ENCODE measurements at places on chromosomes 3 and 15.

- no peak for DNase-seq
Observed at GRCh38 chr15:32767236-32767635, 49.4 kb downstream of the GREM1 start.

GRCh38 chr3:61908382-61908781 is 347.0 kb downstream of the PTPRG start:
- no peak for DNase-seq

DNA sequence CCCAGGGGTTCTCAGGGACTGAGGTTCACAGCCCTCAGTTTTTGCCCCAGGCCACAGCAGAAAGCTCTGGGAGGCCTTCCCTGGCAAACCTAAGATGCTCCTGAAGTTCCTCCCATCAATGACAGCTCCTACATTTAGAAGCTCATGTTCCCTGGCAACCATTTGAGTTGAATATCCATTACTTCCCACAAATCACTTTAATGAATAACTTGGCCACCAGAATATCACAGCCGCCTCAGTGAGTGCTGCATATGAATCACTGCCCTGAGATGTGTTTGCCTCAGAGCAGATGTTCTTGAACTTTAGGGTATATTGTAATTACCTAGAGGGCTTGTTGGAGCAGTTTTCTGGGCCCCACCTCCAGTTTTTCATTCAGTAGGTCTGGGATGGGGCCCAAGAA is 27.4 kb downstream of the SLCO2A1 start:
- no peak for DNase-seq

DNA sequence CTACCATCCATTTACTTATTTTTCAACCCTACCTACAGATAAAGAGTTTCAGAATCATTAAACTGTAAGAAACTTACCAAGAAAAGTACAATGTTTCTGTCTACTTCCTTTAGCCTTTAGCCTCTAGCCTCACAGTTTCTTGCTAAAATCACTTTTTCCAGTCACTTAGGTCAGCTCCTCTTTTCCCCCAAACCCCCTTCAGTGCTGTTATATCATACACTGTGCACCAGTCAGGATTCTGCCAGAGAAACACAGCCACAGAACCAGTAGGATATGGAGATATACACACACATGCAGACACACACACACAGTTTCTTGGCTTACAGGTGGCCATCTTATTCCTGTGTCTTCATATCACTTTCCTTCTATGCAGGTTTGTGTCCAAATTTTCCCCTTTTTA is 139.9 kb upstream of the LIPC start:
- no peak for DNase-seq

GRCh38 chr3:37973246-37974054 is 17.1 kb upstream of the VILL start:
- DNase-seq: no peak

DNA sequence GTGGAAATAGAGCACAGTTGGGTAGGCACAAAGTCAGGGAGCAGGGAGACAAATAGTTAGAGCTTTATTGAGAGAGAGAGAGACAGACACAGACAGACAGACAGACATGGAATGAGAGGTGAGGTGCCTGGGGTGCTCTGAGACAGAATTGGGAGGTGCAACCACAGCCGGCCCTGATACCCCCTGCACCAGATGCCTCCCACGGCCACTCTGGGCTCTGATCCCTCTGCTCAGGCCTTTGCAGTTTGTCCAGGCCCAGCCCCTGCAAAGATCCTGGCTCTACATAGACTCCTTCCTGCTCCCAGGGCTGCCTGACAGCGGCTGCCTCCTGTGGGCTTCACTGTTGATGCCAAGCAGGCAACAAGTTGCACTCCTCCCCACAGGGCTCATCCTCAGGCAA is 283.8 kb downstream of the GABRG3 start:
- no peak for DNase-seq

DNA sequence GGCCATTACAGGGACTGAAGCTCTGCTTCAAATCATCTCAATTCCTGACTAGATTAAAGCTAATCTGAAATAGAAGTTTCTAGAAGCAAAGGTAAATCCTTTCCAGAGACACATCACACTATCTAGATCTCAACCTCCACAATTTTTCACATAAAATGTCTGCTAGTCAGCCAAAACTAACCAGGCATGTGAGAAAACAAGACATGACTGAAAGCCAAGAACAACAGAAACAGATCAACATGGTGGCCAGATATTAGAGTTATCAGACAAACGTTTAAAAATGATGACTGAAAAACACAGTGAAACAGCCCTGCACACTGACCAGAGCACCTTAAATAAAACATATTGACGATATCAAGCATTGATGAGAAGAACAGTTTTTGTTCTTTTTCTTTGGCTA is 59.1 kb downstream of the SUMF1 start:
- no peak for DNase-seq

DNA sequence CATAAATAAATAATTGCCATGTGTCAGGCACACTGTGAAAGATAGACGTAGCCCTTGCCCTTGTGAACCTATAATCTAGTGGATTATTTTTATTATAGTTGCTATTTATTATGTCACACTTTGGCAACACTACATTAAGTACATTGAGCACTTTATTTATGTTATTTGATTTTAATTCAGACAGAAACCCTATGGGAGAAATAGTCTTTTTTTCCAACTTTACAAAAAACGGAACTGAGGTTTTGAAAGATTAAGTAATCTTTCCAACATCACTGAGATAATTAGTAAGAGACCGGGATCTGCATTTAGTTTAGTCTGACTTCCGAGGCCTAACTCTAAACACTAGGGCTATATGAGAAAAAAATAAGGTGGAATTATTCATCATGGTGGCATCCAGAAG is 2.8 kb upstream of the FILIP1L start:
- DNase-seq: no peak

DNA sequence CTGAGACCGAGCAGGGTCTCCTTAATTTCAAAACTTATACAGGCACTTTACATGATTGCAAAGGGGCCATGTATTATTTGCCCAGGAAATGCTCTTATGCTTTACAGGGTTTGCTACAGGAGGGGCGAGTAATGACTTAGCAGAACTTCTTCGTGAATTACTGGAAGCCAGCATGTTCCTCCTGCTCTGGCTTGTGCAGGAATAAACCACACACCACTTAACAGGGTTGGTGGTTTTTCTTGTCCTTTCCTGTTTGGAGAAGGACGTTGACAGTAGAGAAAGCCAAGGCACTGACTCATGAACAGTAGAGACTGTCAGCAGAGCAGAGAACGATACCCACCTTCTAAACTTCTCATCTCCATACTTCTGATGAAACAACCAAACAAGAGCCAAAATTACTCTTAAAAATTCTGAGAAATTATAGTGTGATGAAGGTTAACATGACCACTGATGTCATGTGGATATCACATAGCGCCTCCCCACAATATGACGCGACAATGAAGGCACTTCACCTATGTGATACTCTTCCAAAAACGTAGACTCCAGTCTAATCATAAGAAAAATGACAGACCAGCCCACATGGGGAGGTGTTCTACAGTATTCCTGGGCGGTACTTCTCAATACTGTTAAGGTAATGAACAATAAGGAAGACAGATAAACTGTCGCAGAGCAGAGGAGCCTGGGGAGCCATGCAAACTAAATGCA is 24.7 kb upstream of the MCTP2 start:
- peak; percentile 5 for DNase-seq

DNA sequence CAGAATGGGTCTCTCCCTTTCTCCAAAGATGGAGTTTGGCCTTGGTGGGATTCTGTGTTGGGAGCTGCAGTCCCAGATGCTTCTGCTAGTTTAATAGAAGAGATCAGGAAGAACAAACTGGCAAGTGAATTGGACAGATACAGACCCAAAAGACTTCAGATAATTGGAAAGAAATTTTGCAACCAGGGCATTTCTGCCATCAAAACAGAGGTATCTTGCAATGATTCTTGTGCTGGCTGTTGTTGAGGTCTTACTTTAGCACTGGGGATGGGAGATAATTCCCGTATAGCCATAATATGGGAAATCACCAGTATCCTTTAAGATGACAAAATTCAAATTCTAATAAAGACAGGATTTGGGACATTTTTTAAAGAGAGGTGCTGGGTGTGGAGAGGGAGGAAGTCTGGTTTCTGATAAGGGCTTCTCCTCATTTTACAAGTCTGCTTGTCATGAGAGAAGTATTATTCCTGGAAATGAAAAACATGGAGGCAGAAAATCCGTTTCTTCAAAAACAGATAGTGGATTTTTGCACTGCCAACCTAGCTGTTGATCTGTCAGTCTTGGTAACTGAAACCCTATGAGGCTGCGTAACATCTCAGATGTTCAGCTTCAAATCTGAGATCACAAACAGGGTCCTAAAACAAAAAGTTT is 40.1 kb downstream of the FNDC3B start:
- no peak for DNase-seq

- DNase-seq: no peak
Observed at GRCh38 chr3:190234621-190235020, 87.6 kb downstream of the CLDN1 start.

GRCh38 chr15:75577401-75578172 is 1.5 kb downstream of the PTPN9 start:
- no peak for DNase-seq

- DNase-seq: no peak
Observed at GRCh38 chr3:108936924-108937689, 16.6 kb downstream of the GUCA1C start.

DNA sequence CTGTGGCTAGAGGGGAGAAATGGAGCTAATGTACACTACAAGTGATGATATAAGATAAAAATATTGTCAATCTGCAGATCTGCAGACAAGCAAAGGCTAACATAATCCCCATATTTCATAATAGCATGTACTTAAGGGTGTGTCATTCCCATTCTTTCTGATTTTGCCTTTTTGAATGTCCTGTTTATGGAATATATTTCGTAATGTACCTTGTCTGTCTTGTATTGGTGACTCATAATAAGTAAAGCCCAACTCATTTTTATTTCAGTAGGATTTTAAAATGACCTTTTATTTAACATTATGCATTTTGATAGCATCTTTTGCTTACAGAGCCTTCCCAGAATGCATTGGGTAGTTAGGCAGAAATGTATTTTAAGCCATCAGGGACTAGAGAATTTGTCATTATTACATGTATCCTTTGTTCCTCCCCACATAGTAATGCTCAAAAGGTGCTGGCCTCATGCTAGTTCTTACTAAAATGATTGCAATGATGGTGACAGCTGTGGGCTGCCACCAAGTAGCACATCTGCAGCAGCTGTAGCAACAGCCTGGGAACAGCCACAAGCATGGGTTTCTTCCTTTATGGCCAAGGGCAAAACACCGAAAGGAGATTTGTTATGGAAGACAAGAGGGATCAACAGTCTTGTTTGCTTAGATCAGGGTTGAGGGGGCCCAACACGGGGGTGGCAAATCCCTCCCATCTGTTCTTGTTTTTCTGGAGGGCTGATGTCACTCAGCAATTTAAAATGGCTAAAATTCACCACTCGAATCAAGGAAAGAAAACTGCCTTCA is 188.5 kb downstream of the CADPS start:
- DNase-seq: no peak

GRCh38 chr3:186483611-186484340 is 60.4 kb downstream of the CRYGS start:
- DNase-seq: no peak

DNA sequence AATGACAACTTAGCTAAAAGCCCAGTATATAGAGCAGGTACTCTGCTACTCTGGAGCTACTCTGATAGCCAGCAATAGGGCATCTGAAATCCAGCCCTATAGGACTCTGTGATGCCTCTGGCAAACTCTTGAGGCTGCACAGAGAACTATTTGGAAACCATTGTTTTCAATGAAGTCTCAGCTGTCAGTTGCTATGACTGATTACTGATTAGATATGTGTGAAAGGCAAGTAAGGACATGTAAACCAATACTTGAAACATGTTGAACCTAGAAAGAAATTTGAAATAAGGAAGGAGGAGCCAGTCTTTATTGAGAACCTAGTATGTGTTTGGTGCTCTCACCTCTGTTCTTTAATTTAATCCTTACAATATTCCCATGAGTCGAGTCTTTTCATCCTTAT is 40.2 kb upstream of the CRTC3 start:
- no peak for DNase-seq

- no peak for DNase-seq
Observed at GRCh38 chr3:157128771-157129681, 30.9 kb downstream of the CCNL1 start.

GRCh38 chr15:48630245-48630644 is 15.3 kb downstream of the FBN1 start:
- no peak for DNase-seq

GRCh38 chr3:16839271-16840100 is 45.3 kb upstream of the PLCL2 start:
- DNase-seq: no peak

- no peak for DNase-seq
Observed at GRCh38 chr3:150743508-150743907, 19.5 kb downstream of the SIAH2 start.

GRCh38 chr3:71142441-71143161 is 440.9 kb downstream of the FOXP1 start:
- DNase-seq: no peak

DNA sequence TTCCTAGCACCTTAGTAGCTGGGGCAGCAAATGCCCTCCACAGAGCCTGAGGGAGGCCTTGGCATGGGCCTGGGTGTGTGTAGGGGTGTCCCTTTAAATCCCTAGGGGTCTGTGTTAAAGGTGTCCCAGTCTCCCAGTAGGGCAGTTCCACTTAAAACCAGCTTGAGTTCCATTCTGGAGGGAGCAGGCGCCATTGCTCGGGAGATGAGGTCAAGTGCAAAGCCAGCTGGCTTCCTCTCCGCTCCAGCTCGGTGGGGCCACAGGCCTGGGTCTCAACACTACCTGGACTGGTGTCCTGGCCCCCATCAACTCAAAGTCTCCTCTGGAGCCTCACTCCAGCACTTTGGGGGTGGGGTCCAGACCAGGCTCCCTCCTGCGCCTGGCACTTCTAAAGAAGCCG is 25.2 kb downstream of the FEM1B start:
- DNase-seq: no peak

DNA sequence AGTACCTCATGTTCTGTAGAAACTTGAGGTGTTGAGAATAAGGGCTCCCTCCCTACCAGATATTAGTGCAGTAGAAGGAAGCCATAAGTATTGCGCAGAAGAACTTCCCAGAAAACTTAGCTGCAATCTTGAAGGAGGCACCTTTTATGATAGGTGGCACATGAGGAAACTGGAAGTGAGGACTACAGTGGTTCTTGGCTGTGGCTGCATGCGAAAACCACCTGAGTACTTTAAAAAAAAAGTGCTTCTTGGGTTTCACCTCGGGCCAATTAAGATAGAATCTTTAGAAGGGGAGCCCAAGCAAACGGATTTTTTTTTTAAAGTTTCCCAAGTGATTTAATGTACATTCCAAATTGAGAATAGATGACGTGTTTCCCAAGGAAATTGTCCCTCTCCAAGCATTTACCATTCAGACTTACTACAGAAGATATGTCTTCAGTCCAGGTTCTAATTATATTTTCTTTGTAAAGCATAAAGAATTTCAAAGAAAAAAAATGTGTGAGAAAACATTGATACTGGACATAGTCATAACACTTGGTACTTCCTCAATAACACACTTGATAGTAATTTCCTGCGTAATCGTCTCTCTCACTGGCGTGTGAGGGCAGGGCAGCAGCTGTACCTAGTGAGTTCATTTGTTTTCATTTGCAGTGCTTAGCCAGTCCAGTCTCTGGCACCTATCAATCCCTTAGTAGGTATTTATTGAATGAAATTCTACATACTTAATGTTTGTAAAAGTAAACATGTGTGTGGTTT is 12.3 kb upstream of the NR1I2 start:
- no peak for DNase-seq

- no peak for DNase-seq
Observed at GRCh38 chr3:9079676-9080075, 116.4 kb upstream of the RAD18 start.

GRCh38 chr15:45441686-45442085 is 63.3 kb upstream of the GATM start:
- no peak for DNase-seq
